NCI-H187 (cell line): ENCODE measurements at places on chromosomes 3 and 15.

GRCh38 chr15:41562244-41562643, 3.2 kb downstream of the TYRO3 start:
- DNase-seq = no peak

- no peak for DNase-seq
Measured at GRCh38 chr15:90930861-90931574, 1.3 kb downstream of the HDDC3 start.

- no peak for DNase-seq
Measured at GRCh38 chr3:17965331-17965730, 222.9 kb upstream of the TBC1D5 start.

GRCh38 chr15:89442671-89443307, 53.6 kb downstream of the RHCG start:
- no peak for DNase-seq

DNA sequence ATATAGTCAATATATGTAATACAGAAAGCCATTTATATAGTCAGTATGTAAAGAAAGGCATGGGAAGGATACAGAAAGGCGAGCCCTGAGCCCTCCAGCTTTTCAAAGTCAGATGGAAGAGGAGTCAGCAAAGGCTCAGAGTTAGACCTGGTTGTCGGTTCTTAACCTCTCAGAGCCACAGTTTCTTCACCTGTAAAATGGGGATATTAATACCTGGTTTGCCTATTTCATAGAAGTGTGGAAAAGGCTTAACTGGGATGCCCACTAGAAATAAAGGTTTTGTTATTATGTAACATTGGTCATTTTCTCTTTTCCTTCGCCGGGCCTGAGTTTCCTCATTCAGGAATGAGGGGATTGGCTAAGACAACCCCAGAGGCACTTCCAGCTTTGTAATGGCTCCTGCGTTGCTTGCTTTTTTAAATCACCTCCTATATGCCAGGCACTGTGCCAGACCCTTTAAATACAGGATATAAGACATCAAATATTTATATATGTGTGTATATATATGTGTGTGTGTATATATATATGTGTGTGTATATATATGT, 2.4 kb downstream of the CRELD1 start:
- DNase-seq = no peak

DNA sequence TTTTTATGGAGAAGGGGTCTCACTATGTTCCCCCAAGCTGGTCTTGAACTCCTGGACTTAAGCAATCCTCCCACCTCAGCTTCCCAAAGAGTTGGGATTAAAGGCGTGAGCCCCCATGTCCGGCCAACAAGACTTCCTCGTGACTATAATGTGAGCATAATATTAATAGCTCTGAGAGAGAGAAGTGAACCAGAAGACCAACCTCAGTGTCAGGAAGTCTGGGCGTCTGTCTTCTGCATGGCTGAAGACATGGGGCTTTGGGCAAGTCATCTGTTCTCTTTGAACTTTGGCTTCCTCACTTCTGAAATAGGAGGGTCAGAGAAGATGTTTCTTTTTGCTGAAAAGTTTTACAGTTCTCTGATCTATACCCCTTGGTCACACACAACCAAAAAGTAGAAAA, 92.1 kb downstream of the SLC49A4 start:
- no peak for DNase-seq

- DNase-seq = no peak
Measured at GRCh38 chr15:34810443-34811129, 15.2 kb upstream of the ACTC1 start.

GRCh38 chr3:186207515-186207914, 98.6 kb upstream of the ETV5 start:
- DNase-seq = no peak

GRCh38 chr3:14689247-14689980, 14.5 kb downstream of the C3orf20 start:
- no peak for DNase-seq

- DNase-seq = no peak
Measured at GRCh38 chr3:66983101-66983500, 15.0 kb upstream of the KBTBD8 start.

DNA sequence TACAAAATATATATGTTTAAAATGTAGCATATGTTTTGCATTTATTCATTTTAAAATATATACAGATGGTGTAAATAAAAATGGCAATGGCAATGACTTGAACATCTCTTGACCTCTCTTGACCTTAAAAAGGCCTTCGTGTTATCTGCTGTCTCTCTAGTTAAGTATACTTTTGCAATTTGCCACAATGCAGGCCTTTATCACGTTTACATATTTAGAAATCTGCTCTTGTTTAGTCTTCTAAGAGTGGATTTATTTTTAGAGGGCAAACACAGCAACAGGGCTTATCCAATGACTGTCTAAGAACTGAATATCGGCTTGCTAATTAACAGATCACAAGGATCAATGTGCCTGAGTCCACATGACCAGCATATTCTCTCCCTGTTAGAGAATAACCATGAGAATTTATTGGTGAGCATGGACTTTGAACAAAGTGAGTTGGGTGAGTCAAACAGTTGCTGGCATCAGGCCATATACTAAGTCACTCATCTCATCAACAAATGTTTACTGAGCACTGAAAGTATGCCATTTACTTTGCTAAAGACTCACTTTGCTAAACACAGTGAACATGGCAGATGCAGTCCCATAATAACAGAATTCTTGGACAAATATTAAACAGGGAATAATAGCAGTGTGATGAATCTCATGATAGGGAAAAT, 48.2 kb downstream of the MDFIC2 start:
- DNase-seq = no peak

DNA sequence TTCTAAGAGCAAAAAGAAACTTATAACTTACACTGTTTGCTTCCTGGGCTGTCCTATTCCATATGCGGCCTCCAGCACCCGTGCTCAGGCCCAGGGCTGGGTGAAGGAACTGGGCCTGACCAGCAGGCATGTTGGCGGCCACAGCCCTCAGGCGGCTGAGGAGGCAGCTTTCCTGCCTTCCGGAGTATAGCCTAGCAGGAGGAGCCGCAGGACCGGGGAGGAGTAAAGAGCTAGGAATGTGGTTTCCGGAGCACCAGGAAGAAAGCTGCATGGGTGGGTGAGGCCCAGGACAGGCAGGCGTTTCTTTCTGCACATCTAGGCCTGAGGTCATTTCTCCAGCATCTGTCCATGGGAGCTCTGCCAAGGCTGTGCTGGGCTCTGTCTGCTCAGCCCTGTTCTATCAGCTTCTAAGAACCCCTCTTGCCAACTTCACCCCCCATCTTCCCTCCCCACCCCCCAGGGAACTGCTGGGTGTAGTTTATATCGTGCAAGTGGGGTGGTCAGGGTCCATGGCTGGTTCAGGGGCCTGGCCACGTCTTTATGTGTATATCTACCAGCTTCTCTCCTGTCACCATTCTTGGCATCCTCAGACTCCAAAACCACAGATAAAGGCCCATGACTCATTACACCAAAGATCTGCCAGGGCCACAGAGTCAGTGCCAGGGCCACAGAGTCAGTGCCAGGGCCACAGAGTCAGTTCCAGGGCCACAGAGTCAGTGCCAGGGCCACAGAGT, 7.8 kb upstream of the KIF7 start:
- no peak for DNase-seq

- DNase-seq = peak; percentile 30
Measured at GRCh38 chr3:104596551-104596950, 770.2 kb upstream of the ALCAM start.

DNA sequence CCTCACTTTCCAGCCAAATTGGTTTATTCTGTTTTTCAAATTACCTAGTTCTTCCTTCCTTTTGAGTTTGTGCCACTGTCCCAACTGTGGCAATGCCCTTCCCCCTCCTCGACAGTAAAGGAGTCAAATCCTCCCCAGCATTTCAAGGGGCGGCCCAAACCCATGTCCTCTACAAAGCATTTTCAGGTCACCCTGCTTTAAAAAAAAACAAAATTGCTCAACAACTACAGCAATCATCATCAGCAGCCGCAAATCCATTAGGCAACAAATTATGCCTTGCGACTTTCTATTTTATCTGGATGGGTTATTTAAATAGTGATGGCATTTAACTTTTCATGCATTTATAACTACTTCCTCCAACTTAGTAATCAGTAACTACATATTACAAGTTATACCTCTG, 32.7 kb downstream of the PLD1 start:
- DNase-seq = no peak

GRCh38 chr3:53843195-53844177, 2.7 kb downstream of the CHDH start:
- no peak for DNase-seq

DNA sequence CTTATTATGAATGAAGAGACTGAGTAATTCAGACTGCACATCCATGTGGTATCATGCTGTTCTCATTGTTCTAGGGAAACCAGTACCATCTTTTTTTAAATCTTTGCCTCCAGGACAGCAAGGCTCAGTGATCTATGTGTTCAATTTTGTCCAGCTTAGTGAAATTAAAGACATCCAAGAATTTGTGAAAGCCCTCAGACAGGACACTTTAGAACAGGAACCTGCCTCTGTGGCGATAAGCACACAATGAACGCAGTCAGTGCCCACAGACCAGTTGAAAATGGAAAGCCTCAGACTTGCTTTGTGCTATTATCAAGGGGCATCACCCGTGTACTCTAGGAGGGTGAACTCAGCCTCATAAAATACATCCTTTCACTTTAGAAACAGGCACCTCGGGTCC, 20.1 kb downstream of the EID1 start:
- DNase-seq = no peak

DNA sequence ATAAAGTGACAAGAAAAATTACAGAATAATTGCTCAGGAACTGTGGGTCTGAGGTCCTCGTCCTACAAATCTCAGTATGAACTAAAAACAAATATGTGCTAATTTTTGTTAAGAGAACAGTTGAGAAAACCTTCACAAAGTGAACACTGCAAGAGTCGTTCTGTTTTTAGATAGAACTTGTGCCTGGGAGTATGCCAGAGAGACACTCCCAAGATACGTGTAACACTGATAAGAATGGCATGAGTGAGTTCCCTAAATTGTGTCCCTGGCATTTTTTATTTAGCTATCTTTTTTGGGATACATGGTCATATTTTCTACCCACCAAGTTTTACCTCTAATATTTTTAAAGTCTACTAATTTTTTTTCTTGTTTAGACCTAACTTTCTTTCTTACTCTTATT, 860.0 kb upstream of the NR2F2 start:
- DNase-seq = no peak

- DNase-seq = no peak
Measured at GRCh38 chr3:128276146-128276435, 122.8 kb downstream of the EEFSEC start.

- peak; percentile 5 for DNase-seq
Measured at GRCh38 chr3:99602183-99602582, 36.2 kb upstream of the COL8A1 start.

GRCh38 chr3:21256932-21257331, 494.1 kb downstream of the ZNF385D start:
- DNase-seq = no peak

DNA sequence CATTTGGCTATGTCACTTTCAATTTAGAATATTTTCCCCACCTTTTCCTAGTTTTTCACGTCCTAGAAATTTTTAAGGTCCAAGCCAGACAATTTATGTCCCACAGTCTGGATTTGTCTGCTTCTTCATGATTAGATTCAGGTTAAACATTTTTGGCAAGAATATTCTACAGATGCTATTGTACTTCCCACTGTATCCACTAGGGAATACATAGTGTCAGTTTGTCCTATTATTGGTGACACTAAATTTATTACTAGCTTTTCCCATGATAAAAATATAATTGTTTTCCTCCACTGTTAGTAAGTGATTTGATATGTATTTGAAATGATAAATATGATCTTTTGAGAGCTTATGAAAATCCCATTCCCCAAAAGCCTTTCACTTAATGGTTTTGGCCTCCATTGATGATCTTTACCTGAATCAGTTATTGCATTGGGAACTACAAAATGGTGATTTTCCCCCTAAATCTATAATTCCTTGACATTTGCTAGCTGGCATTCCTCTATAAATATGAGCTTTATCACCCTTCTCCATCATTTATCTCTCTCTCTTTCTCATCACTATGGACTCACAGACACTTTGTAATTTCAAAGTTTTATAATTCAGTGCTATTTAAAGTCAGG, 8.3 kb downstream of the ARL14 start:
- no peak for DNase-seq

GRCh38 chr15:51186181-51186705, 91.5 kb upstream of the TNFAIP8L3 start:
- no peak for DNase-seq

DNA sequence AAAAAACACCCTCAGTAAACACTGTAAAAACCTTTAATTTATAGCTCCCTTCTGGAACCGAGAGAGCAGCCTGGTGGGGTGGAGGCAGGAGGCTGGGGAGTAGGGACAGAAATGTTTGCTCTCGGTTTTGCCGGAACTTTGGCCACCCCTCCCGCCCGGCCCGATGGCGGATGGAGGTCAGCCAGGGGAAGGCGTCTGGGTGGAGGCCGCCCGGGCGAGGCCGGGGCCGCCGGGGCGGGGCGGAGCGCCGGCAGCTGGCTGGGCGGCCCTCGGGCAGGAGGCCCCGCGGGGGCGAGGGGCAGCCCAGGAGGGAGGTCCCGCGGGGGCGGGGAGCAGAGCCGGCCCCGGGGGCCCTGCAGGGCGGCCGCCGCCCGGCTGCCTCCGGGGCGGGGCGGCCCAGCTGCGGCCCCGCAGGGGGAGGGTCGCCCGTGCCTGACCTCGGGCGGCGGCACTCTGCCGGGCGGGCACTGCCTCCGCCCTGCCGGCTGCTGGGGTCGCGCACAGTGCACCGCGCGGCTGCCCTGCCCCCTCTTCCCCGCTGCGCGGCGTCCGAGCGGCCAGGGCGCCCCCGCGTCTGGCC, 829 bp upstream of the SKIL start:
- no peak for DNase-seq

DNA sequence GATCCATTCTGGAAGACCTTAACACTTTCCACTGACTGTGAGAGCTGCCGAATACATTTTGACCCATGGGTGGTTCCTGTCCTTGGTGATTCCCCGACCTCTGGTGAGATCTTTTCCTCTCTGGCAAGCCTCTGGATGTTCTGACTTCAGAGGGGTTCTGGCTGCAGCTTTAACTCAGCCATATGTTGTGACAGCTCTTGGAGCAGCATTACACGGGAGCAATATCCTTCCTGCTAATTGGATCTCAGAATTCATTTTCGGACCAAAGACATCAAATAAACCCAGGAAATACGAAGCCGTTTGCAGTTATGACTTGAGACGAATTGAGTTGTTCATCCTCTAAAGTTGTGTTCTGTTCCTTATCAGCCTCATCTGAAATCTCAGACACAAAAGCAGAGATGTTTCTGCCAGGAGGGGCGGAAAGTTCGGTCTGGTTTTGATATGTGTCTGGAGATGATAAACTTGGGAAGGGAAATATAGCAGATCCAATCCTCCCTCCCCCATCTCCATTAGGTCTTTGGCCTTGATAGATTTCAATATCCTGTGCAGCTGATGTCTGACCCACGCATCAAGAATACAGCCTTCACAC, 10.0 kb downstream of the TMEM158 start:
- DNase-seq = no peak

DNA sequence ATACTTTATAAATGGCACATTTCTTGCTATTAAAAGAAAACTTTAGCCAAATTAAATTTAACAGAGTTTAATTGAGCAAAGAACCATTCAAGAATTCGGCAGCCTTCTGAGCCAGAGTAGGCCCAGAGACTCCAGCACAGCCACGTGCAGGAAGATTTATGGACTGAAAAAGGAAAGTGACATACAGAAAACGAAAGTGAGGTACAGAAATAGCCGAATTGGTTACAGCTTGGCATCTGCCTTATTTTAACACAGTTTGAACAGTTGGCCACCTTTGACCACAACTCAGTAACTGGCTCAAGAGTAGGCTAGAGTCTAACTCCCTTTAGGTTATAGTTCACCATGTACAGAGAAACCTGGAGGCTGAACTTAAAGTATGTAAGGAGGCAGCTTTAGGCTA, 17.6 kb downstream of the CFAP44 start:
- DNase-seq = no peak
